NCI-H2171 (cell line): ENCODE measurements at places on chromosomes 2 and 18.
A peak's percentile ranks its signal among the peaks of the same experiment; 100 is the strongest.

DNA sequence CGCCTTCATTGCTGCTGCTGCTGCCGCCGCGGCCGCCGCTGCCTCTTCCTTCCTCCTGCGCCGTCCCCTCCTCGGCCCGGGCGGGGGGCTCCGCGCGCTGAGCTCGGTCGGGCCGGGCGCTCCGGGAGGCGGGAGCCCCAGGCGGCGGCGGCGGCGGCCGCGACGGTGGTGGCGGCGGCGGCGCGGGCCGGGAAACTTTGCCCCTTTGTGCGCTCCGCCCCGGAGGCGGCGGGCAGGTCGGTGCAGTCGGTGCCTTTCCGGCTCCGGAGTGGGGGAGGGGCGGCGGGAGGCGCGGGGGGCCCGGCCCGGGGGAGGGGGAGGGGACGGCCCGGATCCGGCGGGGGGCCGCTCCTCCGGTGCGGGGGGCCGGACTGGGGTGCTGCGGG is 205 bp downstream of the TET3 start:
- DNase-seq: peak; percentile 36

- DNase-seq: no peak
Observed at GRCh38 chr2:170598067-170598395, 117.1 kb upstream of the SP5 start.

DNA sequence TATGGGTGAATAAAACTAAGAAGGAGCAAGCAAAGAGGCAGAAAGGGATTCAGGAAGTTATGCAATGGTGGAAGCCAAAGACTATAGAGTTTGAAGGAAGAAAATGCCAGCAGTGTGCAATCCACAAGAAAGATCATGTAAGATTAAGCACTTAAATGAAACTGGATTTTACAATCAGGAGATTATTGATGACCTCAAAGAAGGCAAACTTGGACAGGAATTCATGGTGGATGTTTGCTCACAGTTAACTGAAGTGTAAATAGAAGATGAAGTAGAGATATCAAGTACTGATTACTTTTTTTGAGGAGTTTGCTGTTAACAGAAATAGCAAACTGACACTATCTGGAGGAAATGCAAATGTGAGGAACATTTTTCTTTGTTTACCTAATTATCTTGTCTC is 308.9 kb downstream of the RND3 start:
- DNase-seq: no peak

DNA sequence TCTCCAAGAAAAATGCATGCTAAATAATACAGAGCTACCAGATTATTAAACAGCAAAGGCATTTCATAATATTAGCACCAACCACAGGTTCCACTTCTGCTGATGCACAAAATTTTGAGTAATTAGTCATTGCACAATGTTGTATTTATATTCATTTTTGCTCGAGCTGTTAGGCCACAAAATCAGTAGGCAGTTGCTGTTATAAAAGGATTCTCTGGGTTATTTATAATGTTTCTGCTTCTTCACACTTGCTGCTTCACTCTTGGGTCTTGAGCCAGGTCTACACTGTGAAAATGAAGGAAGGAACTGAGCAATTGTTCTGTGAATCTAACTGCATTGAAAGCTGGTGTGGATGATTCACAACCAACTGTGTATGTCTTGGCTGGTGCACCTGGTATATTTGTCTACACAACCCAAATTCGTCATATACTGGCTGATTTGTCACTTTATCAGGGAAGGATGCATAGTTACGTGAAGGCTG is 38.3 kb downstream of the MRPL33 start:
- DNase-seq: no peak

GRCh38 chr2:224517963-224518362 is 67.2 kb downstream of the CUL3 start:
- no peak for DNase-seq

- DNase-seq: no peak
Observed at GRCh38 chr2:198975779-198976178, 482.0 kb downstream of the SATB2 start.

DNA sequence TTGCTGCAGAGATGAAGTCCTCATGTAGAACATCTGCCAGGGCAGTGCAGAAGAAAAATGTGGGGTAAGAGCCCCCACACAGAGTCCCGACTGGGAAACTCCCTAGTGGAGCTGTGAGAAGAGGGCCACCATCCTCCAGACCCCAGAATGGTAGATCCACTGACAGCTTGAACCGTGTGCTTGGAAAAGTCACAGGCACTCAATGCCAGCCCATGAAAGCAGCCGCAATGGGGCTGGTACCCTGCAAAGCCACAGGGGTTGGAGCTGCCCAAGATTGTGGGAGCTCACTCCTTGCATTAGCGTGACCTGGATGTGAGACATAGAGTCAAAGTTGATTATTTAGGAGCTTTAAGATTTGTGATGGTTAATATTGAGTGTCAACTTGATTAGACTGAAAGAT is 197.8 kb downstream of the CCDC102B start:
- no peak for DNase-seq

GRCh38 chr2:4900861-4901770 is 791.1 kb upstream of the SOX11 start:
- DNase-seq: peak; percentile 97

GRCh38 chr18:59954755-59955156 is 55.0 kb downstream of the PMAIP1 start:
- DNase-seq: no peak

- DNase-seq: no peak
Observed at GRCh38 chr2:99520813-99521212, 31.0 kb upstream of the REV1 start.

DNA sequence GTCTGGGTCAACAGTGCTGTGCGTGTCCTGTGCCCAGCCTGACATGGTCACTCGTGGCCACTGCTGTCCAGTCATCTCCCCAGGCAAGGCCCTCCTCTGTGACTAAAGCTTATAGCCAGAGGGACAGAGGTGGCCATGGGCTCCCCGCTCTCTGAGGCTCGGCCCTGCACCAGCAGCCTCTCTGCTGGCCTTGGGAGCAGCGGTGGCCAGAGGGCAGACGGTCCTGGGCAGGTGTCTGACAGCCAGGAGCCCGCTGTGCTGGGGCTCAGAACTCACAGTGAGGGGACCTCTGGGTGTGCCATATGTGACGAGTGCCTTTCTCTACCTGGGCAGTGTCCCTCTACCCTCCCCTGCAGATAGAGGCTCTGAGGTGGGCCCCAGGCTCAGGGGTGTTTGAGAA is 98.7 kb downstream of the FAM210A start:
- no peak for DNase-seq

DNA sequence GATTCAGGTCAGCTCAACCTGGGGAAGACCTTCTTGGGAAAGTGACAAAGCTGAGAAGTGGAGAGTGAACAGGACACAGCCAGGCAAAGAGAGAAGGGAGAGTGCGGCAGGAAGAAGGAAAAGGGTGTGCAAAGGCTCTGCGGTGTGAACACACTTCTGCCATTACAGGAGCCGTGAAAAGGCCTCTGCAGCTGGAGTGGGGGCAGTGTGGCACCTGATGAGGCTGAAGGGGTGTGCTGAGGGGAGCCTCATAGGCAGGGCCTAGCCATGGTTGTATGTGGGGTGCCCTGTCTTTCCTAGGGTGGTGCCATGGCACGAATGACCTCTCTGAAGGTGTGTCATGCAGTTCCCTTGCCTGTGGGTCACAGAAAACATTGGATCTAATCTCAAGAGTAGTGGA is 347.6 kb downstream of the CYRIA start:
- DNase-seq: no peak

- DNase-seq: peak; percentile 19
Observed at GRCh38 chr2:177161741-177162460, 50.7 kb upstream of the HNRNPA3 start.

DNA sequence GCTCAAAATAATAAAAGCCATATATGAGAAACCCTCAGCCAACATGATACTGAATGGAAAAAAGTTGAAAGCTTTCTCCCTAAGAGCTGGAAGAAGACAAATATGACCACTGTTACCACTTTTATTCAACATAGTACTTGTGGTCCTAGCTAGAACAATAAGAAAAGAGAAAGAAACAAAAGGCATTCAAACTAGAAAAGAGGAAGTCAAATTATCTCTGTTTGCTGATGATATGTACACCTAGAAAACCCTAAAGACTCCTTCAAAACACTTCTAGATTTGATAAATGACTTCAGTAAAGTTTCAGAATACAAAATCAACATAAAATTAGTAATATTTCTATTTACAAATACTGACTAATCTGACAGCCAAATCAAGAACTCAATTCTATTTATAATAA is 328.8 kb upstream of the GCFC2 start:
- DNase-seq: no peak

DNA sequence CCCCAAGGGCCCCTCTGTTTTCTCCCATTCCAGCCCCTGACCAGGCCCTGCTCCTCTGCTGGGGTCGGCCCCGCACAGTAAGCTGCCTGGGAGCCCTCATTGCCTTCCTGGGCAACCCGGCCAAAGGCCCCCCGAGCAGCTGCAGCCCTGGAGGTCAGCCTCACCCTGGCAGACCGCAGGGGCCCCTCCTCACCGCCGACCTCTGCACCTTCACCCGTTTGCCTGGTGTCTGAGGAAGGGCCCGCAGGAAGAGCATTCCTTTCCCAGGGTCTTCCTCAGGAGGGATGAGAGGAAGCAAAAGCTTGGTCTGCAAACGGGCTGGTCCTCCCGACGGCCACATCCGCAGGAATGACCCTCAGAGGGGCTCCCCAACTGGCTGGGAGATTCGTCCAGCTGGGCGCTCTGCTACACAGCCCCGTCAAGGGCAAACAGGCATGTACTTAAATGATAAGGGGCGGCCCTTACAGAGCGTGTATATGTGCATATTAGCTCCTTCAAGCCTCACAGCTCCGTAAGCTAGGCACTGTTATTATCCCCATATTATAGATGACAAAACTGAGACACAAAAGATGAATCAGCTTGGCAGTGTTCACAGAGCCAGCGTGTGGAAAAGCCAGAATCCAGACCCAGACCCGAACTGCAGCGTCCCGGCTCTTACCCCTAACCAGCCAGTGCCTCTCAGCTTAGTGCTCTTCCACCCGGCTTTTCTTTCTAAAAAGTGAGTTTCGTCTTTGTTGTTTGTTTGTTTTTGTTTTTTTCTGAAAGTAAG is 52.8 kb downstream of the SLC4A1AP start:
- no peak for DNase-seq

GRCh38 chr2:207825045-207825954 is 55.6 kb upstream of the FZD5 start:
- DNase-seq: no peak

- DNase-seq: no peak
Observed at GRCh38 chr2:166393008-166393407, 17.3 kb upstream of the SCN9A start.

DNA sequence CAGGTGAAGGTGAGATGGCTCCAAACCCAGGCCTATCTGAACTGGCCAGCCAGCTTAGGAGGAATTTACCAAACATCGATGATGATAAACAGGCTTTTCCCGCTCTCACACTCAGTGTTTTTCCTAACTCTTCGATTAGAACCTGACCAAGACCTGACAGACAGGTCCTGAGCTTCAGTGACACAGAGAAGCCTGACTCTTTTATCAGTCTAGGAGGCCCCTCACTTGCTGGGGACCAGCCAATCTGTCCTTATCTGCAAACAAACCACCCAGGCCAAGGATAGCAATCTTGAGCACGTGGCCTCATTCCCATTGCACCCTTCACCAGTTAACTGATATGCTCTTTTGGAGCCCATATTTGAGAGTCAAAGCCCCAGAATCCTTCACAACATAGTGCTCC is 1.9 kb upstream of the ITSN2 start:
- DNase-seq: no peak

- DNase-seq: no peak
Observed at GRCh38 chr2:229888031-229888430, 33.8 kb downstream of the TRIP12 start.

DNA sequence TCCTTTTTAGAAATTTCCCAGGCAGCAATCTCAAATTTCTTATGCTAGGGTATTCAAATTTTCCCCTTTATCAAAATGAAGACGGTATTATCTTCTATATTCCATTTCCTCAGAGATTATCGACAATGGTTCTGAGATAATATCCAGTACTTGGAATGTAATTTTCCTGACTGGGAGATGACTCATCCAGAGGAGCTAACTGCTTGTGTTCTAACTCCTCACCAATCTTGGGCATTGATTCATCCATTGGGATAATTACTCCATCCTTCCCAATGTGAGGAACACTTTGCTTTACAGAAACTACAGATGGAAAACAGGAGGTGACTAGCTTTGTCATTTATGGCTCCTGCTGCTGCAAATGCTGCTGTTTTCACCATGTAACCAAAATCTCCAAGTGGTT is 239.4 kb upstream of the LYPD1 start:
- DNase-seq: no peak
